ENCODE measurements at places on chromosomes 12 and 14.

GRCh38 chr12:66189889-66190288 lies 875 bp downstream of the IRAK3 start:
- no peak for DNase-seq

DNA sequence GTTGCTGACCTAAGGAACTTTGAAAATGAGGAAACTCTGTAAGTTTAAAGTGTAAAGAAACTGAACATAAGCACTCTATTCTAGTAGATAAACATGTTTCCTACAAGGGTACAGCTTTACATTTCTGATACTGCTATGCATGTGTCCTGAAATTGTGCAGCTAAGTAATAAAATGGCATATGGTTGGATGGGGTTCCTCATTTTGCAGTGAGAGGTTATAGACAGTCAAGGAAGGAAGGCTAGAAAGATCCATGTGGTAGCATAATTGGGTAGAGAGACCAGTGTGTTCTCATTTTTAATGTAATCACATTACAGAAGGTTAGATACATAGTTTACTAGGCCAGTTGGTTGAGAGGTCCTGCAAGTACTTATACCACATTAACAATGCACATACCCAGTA lies 477.0 kb downstream of the TMEM121 start:
- DNase-seq = no peak

DNA sequence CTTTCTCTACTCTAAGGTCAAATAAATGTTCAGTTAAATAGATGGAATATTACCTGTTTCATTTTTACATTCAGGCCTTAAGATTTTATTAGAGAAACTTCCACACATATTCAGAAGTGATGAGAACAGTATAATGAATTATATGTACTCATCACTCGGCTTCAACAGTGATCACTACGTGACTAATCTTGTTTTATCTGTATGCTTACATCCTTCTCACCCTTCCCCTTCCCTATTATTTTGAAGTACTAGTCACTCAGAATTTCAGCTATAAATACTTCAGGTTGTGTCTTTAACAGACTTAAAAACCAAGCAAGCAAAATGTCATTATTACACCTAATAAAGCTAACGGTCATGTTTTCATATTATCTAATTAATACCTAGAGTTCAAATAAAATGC lies 34.9 kb downstream of the ETV6 start:
- DNase-seq = no peak

DNA sequence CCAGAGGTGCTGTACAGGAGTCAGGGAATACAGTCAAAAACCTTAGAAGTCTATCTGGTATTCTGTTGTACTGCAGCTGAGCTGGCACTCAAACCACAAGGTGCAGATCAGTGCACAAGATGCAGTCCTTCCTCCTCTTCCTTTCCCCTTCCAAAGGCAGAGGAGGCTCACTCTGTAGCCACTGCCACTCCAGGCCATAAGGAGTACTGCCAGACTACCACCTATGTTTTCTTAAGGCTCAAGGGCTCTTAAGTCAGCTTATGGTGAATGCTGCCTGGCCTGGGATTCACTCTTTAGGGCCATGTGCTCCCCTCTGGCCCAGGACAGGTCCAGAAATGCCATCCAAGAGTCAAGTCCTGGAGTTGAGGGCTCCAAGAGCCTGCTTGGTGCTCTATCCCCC lies 200.3 kb downstream of the CRADD start:
- no peak for DNase-seq

- DNase-seq = no peak
These were observed 58.8 kb upstream of the AP4S1 start for GRCh38 chr14:30966415-30967363.

- DNase-seq = no peak
These were observed 1193.3 kb downstream of the FLRT2 start for GRCh38 chr14:86723254-86723624.

DNA sequence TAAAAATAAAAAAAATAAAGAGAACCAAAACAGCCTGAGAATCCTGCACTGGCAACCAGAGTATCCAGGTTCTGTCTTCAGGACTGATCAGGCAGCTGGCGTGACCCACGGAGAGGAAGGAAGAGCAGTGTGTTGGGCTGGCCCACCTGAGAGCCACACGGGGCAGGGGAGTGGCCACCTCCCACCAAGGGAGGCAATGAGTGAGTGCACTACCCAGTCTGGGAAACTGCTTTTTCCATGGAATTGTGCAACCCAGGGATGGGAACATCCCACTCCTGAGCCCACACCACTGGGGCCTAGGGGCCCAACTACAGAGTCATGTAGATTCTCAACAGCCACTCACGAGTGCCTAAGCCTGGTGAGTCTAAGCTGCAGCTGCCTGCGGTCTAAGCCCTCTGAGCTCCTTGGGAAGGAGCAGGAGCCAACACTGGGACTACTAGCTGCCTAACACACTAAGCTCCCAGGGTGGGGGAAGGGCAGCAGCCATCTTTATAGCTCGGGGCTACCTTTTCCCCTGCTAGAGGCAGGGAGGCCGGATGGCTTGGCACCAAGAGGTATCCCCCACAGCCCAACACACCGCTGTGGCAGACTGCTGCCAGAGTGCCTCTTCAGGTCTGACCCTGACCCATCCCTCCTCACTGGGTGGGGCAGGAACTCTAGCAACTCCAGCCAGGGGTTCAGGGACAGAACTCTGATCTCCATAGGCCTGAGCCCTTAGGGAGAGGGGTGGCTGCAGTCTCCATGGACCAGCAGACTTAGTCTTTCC lies 610.9 kb downstream of the RERGL start:
- DNase-seq = no peak

DNA sequence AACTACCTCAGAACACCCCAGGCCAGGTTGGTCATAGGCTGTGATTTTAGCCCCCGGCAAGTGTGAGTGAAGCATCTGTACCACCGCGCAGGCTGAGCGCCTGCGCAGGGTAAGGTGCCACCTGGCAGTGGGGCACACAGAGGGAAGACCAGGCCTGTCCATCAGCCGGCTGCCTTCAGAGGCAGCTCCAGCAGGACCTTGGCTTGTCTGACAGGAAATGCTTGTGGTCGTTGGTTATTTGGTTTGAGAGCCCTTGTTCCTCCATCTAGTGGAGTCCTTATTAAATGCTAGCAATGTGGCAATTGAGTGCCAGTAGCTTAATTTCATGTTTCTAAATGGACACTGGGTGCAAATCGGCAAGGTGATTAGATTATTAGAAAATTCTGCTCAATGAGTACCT lies 27.5 kb downstream of the SLC25A29 start:
- no peak for DNase-seq

DNA sequence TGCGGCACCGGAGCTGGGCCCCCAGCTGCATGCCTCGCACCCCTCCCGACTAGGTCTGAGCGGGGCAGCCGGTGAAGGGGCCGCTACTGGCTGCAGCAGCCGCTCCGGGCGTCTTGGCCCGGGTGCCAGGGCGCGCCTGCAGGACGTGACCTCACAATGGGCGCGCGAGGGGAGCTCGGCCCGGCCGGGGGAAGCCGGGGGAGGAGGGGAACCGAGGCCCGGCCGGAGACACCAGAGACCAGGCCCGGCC lies 353 bp downstream of the BAG5 start:
- DNase-seq = no peak

- DNase-seq = no peak
These were observed 98.1 kb downstream of the NCOR2 start for GRCh38 chr12:124469193-124469888.

- no peak for DNase-seq
These were observed 206.2 kb downstream of the NAV3 start for GRCh38 chr12:78036874-78037273.

- DNase-seq = no peak
These were observed at the start of gene TNS2 for GRCh38 chr12:53049571-53050318. TNS2 (plus strand) TSS chr12:53050065; CDS start chr12:53050186, 121 bp downstream.

- DNase-seq = no peak
These were observed 153.1 kb downstream of the TMEM117 start for GRCh38 chr12:43988838-43989560.
